ENCODE measurements at places on chromosomes 2 and 18. TPM values are rescaled to one million over a fixed set of nuclear protein-coding genes. Genes with fewer than 3 reads are reported as not detected.

The IL1RN gene
- not detected for total RNA-seq

The BBS5 gene
- total RNA-seq, result 6.5 TPM

The FAP gene
- total RNA-seq, result 67.1 TPM

DNA sequence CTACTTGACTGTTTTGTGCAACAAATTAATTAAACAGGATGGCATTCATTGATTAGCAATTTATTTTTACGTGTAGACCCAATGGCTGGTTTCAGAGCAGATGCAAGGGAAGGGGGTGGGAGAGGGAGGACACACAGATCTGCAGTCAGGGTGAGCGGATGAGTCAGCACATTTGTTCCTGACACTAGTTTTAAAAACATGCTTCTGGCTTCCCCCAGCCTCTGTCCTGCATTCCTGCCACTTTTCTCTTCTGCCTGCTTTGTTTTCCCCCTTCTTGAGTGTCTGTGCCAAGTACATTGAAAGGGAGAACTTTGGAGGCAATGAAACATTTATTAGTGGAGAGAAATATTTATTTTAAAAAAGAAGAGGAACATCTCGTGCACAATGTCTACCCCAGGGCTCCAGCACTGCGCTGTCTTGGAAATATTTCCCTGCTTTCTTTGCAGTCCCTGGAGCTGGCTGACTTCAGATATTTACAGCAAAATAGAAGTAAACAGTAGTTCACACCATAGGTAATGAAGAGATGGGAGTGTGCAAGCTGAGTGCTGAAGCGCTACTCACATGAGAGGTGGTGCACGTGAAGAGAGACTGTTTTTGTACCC, 52.2 kb downstream of the NRP2 start:
- DNase-seq, result peak; percentile 74

- peak; percentile 44 for DNase-seq
These were observed 95.6 kb upstream of the THOC1 start for GRCh38 chr18:363301-364085.

GRCh38 chr2:156338578-156338977, 6.1 kb upstream of the NR4A2 start:
- DNase-seq, result no peak

DNA sequence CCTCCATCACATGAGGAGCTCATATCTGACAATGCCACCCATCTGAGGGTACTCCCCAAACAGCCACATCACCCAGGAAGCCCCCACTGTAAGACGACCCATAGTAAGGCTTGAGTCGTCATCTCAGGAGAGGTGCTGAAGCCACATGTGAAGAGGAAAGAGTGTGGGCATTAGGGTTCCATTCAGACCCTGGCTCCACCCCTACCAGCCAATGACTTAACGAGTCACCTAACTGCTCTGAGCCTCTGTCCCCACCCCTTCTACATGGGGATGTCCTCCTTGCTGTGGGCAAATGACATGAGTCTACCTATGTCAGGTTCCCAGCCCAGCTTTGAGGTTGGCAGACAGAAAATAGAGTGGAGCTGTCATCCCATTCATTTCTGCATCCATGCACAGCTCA, 46.3 kb downstream of the C1QL2 start:
- DNase-seq, result no peak

DNA sequence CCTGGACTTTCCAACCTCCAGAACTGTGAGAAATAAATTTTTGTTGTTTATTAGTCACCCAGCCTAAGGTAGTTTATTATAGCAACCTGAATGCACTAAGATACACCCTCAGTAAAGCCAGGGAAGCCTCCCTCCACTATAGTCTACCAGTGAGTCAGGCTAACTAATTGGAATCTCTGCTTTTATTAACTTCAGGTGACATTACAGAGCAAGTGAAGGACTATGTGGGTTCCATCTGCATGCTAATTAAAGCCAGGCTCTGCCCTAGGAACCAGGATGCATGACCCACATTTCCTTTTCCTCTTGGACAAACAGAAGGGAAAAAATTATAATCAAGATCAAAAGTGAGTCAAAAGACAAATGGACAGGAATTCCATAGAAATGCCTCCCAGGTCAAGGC, 56.1 kb downstream of the ZC3H8 start:
- DNase-seq, result no peak

DNA sequence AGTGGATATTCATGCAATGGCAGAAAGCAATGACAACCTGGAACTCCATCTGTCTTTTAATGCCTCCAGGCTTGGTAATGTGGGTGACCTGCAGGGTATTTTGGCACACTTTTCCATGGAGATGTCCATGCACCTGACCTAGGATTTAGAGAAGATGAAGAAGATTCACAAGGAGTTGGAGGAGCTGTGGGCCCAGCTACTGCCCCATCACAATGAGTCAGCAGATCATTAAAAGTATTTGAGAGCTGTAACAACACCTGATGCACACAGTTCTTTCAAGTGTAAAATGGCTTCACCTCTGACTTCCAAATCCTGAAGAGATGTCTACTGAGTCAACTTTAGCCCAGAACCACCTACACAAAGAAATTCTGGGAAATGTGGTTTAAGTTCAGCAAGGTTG, 22.1 kb upstream of the OSR1 start:
- no peak for DNase-seq

GRCh38 chr2:53353135-53354114, 414.2 kb upstream of the CHAC2 start:
- DNase-seq, result no peak

DNA sequence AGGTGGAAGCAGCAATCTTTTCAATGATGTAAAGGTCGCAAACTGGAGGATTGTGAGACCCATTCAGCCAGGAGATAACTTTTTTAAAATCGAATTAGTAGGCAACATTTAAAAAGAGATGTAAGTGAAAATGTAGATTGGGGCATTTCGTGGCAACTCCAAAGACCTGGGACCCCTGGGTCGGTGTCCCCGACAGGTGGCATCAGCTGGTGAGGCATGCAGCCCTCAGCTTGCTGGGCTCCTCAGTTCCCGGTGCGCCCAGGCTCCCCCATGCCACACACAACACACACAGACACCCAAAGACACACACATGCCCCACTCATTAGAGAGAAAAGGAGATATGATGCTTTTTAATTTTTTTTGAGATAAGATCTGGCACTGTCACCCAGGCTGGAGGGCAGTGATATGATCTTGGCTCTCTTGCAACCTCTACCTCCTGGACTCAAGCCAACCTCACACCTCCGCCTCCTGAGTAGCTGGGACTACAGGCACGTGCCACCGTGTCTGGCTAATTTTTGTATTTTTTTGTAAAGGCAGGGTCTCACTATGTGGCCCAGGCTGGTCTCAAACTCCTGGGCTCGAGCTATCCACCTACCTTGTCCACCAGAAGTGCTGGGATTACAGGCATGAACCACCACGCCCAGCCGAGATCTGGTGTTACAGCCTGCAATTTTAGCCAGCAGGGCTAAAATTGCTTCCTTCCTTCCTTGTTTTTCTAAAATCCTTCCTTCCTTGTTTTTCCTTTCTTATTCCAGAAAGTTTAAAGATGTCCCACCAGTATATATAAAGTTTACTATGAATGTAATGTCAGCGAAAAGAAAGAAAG, 122.6 kb upstream of the EPAS1 start:
- DNase-seq, result no peak

DNA sequence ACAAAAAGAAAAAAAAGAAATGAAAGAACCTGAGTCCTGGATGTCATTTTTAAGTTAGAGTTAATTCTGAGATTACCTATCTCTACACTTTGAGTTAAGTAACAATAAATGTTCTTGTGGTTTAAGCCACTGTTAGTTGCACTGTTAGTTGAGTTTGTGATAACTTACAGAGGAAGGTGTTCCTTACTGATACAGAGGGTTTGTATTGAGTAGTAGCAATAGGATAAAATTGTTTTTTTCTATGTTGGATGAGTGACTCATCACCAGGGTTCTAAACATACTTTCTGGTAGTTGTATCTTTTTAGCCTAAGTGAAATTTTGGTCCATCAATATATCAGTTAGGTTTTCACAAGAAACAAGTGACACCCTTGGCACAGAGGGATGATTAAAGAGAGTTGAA, 4.0 kb upstream of the LCLAT1 start:
- DNase-seq, result no peak

DNA sequence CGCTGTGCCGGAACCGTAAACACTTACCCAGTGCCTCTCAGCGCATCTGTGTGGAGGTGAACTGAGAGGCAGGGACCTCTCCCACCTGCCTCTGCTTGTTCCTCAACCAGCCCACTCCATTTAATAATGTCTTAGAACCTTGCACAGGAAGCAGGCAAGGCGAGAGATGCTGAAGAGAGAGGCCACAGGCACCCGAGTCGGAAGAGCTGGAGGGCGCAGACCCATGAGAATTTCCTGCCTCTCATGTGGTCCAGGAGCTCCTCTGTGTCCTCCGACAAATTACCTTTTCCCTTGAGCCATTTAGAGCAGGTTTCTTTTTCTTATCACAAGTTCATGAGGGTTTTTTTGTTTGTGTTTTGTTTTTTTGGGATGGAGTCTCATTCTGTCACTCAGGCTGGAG, 4.9 kb upstream of the RFX8 start:
- DNase-seq, result no peak

Measured in HFFc6 (cell line).